Stimulated activated CD8-positive, alpha-beta memory T cell treated with anti-CD3 and anti-CD28 coated beads, Interleukin-2, amount 100 ng/mL, for 1 hour (primary cell): ENCODE measurements at places on chromosomes 11 and 22.

GRCh38 chr22:44748524-44748923, 3.9 kb upstream of the ARHGAP8 start:
- DNase-seq = no peak

- DNase-seq = no peak
These were observed 55.4 kb upstream of the PLET1 start for GRCh38 chr11:112315861-112316739.

DNA sequence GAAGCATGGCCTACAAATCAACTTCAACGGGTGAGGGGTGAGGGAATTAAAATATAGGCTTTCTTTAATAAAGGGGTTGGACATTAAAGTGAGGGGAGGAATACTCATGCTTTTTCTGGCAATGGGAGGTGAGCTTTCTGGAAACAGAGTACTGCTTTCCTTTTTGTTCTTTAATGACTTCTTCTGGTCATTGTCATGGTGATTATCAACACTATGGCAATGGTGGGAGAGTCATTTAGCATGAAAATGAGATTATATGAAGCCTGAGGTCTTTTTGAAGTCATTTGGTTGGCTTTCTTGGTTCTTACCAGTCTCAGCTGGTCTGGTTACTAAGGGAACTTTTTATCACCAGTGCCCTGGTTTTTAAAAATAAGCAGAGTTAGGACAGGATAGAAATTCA, 475.8 kb upstream of the LRRC4C start:
- no peak for DNase-seq

DNA sequence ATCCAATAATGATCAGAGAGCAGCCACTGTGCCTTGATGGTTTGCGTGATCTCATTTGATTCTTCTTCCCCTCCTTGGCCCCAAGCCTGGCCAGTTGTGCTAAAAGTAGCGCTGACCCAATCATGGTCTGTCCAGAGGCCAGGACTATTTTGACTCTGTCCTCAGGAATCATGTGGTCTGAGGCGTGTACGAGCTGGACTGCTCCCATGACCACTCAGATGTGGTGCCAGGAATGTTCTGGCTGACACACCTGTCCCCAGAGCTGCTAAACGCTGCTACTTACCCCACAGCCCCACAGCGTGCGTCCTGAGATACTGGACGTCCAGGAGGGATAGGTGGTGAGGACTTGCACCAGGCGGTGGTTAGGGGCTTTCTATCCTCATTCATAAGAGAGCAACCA, 70.5 kb downstream of the FEZ1 start:
- DNase-seq = no peak

- no peak for DNase-seq
These were observed 111.5 kb downstream of the RPL27A start for GRCh38 chr11:8794126-8794525.

DNA sequence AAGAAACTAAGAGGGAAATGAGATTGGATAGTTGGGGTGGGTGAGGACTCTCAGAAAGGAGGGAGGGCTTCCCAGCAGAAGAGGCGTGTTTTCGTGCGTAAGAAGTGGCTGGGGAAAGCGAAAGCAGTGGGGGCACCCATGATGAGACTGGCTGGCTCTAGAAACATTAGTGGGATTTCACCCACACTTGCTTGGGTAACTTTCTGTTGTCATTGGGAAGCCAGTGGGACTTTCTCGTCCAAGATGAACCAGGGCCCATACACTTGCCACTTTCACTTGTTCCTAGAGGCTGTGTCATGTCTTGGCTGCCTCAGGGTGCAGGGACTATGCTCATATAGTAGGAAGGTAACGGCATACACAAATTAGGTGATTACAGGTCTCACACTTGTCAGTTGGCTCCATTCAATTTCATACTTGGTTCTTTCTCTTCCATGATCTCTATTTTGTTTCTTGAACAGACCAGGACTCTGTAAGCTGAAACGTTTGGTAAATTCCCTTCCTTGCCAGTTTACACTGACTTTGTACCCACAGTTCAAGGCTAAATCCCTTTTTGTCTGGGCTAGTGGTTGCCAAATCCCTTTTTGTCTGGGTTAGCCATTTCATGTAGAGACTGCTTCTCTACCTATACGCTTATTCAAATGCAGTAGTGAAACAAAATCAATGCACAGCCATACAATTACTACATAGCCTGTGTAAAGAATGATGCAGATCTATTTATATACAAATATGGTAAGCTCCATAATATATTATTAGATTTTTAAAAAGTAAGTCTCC, 42.0 kb upstream of the CXCR5 start:
- DNase-seq = no peak

DNA sequence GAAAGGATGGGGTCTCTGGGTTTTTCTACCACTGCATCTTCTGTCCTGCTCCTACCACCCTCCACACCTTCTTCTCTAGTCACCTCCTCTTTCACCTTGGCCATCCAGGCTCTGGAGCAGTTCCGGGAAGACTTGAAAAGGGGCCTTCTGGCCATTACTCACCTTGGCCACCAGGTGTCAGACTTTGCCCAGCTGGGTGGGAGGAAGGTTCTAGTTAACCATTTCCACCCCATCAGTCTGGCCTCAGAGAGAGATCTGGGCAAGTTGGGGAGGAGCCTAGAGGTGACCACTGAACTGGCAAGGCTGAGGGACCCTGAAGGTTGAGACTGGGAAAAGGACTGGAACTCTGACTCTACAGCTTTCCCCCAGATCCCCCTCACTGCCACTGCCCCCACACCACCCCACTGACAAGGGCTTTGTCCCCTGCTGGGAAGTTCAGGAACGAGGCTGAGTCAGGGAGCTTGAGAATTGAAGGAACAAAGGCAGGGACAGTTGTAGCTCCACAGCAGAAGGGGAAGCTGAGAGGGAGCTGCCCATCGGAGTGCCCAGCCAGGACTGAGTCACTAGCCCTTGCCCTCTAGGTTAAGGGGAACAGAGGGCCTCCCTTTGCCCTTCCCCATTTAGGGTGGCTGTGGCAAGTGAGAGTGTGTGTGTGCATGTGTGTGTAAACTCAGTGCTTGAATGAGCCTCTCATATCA, 3.7 kb upstream of the POLD4 start:
- DNase-seq = peak; percentile 39

DNA sequence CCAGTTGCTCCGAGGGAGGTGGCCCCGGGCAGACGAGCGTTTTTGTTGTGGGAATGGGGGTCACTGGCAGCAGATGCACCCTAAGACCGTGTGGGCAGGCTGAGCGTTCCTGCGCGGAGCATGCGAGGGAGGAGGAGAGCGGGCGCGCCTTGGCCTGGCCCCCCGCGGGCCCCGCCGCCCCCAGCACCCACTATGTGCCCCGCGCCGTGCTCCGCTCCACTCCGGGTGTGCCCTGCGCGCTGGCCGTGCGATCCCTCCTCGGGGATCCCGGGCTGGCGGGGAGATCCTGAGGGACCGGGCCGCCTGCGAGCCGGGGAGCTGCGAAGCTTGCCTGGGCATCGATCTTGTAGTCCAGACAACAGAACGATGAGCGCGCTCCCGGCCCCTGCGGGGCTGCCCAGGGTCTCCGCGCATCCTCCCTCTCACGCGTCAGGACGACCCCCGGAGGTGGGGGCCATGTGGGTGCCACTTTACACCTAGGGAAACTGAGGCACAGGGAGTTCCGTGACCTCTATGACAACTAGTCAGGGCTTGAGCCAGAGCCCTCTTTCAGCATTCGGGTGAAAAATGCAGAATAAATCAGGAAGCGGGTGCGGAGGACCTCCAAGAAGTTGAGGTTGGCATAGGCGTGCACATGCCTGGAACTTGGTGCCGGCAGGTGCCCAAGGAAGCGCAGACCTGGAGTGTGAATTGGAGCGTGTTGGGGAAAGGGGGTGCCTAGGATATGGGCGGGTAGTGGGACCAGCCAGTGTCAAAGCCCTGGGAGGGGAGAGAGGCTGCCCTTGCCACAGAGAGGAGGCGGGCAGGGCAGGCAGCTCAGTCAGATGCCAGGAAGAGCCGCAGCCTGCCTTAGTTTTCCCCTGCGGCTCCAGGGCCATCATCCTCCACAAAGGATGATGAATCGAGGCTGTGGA, 1.3 kb upstream of the KMT5B start:
- DNase-seq = no peak

- no peak for DNase-seq
These were observed 455.6 kb downstream of the BUD13 start for GRCh38 chr11:116317212-116317611.

DNA sequence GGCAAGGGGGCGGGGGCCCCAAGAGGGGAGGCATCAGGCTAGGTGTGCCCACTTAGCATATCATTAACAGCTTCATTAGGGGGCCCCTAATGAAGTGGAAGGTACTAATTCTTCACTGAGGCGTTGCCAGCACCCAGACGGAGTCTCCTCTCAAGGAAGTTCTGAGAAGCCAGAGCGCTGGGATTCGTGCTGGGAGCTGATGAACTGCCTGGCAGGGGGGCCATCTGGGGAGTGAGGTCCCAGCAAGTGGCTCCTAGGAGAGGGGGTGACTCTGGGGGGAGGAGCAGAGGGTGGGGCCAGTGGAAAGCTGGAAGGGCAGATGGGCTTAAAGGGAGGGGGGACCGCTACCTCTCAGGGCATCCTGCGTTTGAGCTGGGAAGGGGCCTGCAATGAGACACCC, 29.8 kb downstream of the DAGLA start:
- no peak for DNase-seq

DNA sequence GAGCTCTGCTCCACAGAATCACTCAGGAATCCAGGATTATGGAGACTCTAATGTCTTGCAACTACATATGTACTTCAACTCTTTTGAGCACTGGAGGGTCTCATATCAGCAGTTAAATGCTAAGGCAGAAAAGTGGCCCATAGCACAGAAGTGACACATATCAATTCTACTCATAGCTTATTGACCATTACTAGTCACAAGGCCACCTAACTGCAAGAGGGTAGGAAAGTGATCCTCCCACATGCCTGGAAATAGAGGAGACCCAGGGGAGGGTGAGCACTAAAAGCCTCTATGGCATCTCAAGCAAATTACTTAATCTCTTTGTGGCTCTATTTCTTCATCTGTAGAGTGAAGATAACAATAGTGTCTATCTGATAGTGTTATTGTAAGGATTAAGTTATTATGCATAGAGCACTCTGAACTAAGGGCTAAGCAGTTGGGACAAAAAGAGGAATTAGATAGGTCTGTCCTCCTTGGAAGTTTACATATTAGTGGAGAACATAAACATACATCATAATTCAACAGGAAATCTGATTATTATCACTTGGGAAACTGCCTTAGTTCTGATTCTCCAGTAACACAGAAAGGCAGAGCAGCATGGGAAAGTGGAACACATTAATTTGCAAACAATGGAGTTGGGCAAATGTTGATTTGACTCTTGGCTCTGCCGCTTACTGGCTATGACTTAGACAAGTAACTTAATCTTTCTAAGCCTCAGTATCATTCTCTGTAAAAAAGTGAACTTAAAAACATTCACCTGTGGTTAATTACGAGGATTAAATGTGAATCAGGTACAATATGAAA, 25.1 kb upstream of the USP47 start:
- no peak for DNase-seq

DNA sequence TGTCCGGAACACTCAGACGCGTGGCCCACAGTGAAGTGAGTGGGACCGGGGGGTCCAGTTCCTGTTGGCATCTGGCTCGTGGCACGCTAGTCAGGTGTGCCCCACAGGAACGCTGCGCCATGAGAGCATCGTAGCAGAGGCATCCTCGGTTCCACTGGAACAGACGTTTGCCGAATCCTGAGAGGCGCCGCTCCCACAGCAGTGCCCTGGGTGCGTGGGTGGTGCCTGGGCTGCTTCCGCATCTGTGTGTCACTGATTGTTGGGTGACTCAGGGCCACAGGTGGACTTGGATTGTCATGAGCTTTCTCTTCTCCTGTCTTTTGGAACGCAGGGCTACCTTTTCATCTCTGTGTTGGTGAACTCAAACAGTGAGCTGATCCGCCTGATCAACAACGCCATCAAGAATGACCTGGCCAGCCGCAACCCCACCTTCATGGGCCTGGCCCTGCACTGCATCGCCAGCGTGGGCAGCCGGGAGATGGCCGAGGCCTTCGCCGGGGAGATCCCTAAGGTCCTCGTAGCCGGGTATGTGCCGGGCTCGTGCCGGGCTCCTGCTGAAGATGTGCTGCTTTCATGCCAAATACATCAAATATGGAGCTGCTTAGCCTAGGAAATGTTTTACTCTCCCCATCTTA, 46.2 kb downstream of the AP2A2 start:
- DNase-seq = no peak

- no peak for DNase-seq
These were observed 24.6 kb upstream of the ROBO3 start for GRCh38 chr11:124840666-124841065.

DNA sequence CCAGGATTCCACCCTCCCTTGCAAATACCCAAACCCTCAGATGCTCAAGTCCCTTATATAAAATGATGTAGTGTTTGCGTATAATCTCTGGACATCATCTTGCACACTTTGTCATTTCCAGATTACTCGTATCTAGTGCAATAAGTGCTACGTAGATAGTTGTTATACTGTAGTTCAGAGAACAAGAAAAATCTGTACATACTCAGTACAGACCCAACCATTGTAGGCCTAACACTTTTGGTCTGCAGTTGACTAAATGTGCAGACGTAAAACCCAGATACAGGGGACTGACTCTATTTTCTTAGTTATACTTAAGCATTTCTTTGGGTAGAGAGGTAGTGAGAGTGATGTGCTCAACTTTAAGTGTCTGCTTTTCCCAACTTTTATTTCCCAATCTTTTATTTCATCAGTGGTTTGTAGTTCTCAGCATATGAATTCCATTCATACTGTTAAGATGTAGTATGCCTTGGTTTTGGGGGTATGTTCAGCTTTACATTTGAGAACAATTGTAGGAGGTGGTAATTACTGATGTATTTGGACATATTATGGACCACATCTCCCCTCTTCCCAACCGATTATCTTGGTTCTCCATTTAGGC, 43.9 kb downstream of the DDX6 start:
- DNase-seq = no peak

GRCh38 chr22:39935116-39935515, 25.1 kb upstream of the TMA7B start:
- DNase-seq = no peak

DNA sequence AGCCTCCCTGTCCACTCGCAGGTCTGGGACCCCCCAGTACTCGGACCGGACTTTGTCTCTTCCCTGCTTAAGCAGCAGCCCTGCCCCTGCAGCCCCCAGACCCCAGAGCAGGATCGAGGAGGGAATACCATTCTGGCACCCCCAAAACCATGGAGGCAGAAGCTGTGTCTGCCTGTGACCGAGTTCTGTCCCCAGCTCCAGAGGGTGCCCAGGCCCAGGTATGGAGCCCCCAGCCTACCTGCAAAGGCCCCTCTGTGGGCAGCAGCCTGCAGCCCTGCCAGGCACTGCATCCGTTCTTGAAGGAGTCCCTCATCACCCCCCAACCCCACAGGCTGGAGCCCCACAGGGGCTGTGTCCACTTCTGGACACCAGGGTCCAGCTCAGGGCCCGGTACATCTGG, 163.8 kb downstream of the BRD1 start:
- no peak for DNase-seq

GRCh38 chr22:19965771-19966709, 24.4 kb upstream of the TXNRD2 start:
- DNase-seq = no peak

- no peak for DNase-seq
These were observed 25.6 kb downstream of the FADS2 start for GRCh38 chr11:61853698-61854169.

- DNase-seq = no peak
These were observed 158.5 kb downstream of the CCDC34 start for GRCh38 chr11:27204529-27204928.
